ENCODE measurements at places on chromosomes 1 and 21. TPM values are rescaled to one million over a fixed set of nuclear protein-coding genes. Genes with fewer than 3 reads are reported as not detected.

The ASCL5 gene
- polyA plus RNA-seq = 0.19 TPM

The AUNIP gene
- 1.5 TPM for polyA plus RNA-seq

The CYYR1 gene
- 4.4 TPM for polyA plus RNA-seq

The TEX38 gene
- not detected for polyA plus RNA-seq

The C1QC gene
- polyA plus RNA-seq = 27.8 TPM

The CROCC gene
- polyA plus RNA-seq = 17.0 TPM

The ZMYM4 gene
- polyA plus RNA-seq = 13.9 TPM

The SLC1A7 gene
- polyA plus RNA-seq = 0.08 TPM

The NPHP4 gene
- polyA plus RNA-seq = 2.0 TPM

The GJA5 gene
- 0.61 TPM for polyA plus RNA-seq

The CELA3A gene
- polyA plus RNA-seq = 62.9 TPM

The IGSF9 gene
- 2.0 TPM for polyA plus RNA-seq

The TRMT1L gene
- 6.0 TPM for polyA plus RNA-seq

The NR1I3 gene
- polyA plus RNA-seq = not detected

The FABP3 gene
- 73.5 TPM for polyA plus RNA-seq

The PDPN gene
- 24.4 TPM for polyA plus RNA-seq

The DAB1 gene
- 0.33 TPM for polyA plus RNA-seq

The PDE9A gene
- polyA plus RNA-seq = 8.1 TPM

The PDC gene
- not detected for polyA plus RNA-seq

The KRTAP10-12 gene
- polyA plus RNA-seq = not detected

The NPPA gene
- 2.7 TPM for polyA plus RNA-seq

The EVA1B gene
- 29.0 TPM for polyA plus RNA-seq

The NKAIN1 gene
- not detected for polyA plus RNA-seq

The SYF2 gene
- 71.1 TPM for polyA plus RNA-seq

The SPRR4 gene
- polyA plus RNA-seq = not detected

The INSRR gene
- polyA plus RNA-seq = 0.15 TPM

The IVL gene
- polyA plus RNA-seq = 11.5 TPM

The CAPN2 gene
- polyA plus RNA-seq = 171 TPM
